Skeletal muscle cell (primary cell): ENCODE measurements at places on chromosomes 4 and X.

- DNase-seq = no peak
Measured at GRCh38 chr4:158890294-158890693, 121.5 kb downstream of the FNIP2 start.

- no peak for DNase-seq
Measured at GRCh38 chr4:184574861-184575260, 74.4 kb downstream of the CASP3 start.

GRCh38 chr4:149523039-149523438 is 292.6 kb downstream of the IQCM start:
- DNase-seq = no peak

- no peak for DNase-seq
Measured at GRCh38 chr4:84722720-84723119, 139.8 kb downstream of the CDS1 start.

- peak; percentile 86 for DNase-seq
Measured at GRCh38 chr4:77036206-77036605, 39.6 kb downstream of the CCNI start.

GRCh38 chr4:60209588-60209987 is 990.5 kb upstream of the ADGRL3 start:
- DNase-seq = no peak
